ENCODE measurements at places on chromosomes 4 and X. TPM values are rescaled to one million over a fixed set of nuclear protein-coding genes. Genes with fewer than 3 reads are reported as not detected.

The RBM3 gene
- 141 TPM for total RNA-seq

The MTM1 gene
- 15.3 TPM for total RNA-seq

The MUC7 gene
- total RNA-seq = 140 TPM

The HSFX2 gene
- total RNA-seq = not detected

The USP26 gene
- not detected for total RNA-seq

The PLA2G12A gene
- 19.6 TPM for total RNA-seq

The GLRA2 gene
- not detected for total RNA-seq

The ODAPH gene
- not detected for total RNA-seq

The ADH6 gene
- not detected for total RNA-seq

The CXCL13 gene
- 0.31 TPM for total RNA-seq

The GLOD5 gene
- not detected for total RNA-seq

The KIT gene
- 17.6 TPM for total RNA-seq

- DNase-seq = no peak
Measured at GRCh38 chr4:74175379-74175778, 17.5 kb downstream of the MTHFD2L start.

DNA sequence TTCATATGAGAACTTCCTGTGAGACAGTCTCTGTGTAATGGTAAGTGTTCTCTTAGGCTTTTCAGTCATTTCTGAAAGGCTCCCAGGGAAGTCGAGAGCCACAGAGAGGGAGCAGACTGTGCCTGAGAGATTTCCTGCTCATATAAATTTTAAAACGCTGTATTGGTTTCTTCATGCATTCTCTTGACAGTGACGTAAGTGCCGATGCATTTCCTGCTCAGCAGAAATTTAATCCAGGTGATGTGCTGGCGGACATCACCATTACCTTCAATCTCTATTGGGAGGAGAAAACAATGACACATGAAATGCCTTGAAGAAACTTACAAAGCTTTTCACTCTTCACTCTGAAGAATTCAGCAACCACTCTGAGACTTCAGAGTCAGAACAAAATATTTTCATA is 383.6 kb downstream of the BMPR1B start:
- DNase-seq = peak; percentile 30

GRCh38 chr4:155629956-155630355 is 36.7 kb upstream of the GUCY1A1 start:
- DNase-seq = peak; percentile 57

GRCh38 chr4:85298037-85298436 is 176.9 kb upstream of the ARHGAP24 start:
- DNase-seq = no peak

DNA sequence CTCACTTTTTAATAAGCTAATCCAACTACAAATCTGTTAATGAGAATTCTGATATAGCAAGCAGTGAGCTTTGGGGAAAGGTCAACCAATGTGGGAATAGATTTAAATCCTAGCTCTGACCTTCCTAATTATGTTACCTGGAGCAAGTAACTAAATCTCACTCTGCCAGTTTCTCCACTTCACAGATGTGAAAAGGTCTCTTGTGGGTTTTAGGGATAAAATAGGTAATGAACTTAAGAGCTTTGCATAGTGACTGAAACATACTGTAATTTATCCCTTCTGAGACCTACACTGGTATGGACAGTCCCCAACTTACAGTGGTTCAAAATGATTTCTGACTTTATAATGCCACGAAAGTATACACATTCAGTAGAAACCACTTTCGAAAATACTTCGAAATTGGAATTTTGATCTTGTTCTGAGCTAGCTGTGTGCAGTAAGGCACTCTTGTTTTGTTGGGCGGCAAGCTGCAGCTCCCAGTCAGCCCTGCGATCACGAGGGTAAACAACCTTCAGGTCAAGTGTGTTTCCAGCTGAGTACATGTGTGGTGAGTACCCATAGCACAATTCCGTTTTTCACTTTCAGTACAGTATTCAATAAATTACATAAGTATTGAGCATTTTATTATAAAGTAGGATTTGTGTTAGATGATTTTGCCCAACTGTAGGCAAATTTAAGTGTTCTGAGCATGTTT is 93.7 kb downstream of the ADGRL3 start:
- DNase-seq = no peak

GRCh38 chrX:69197690-69198089 is 32.4 kb upstream of the PJA1 start:
- no peak for DNase-seq

GRCh38 chr4:181046809-181047208 is 1196.4 kb upstream of the TENM3 start:
- no peak for DNase-seq

- DNase-seq = no peak
Measured at GRCh38 chr4:33107814-33108213, 2387.6 kb downstream of the PCDH7 start.

DNA sequence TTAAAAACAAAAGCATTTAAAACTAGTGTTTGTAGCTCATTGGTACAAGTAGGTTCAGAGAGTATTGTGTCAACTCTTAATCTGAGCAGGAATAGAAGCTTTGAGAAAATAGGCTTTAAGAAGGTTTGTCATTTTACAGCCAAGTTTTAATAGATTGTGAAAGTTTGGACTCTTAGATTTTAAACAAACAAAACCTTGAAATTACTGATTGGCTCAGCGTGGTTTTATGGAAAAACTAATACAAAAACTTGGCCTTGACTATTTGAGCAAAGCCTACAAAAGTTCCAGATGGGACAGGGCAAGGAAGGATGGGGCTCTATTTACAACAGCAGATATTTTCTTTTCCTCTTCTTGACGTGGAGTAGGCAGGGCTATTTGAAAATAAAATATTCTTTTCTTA is 16.5 kb downstream of the ZFX start:
- no peak for DNase-seq

DNA sequence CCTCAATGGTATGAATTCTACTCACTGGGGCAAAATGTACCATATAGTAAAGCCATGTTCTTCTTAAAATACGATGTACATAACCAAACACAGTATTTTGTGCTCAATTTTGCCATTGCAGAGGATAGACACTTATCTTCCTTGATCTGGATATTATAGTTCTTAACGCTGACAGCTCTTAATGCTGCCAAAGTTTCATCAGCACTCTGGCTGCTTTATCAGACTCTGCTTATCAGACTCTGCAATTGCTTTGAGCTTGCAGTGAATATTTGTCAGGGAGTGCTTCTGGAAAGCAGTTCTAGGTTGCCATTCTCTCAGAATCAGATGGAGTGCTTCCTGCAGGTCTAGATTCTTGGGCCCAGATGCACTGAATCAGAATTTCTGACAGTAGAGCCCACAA is 863.1 kb downstream of the CCSER1 start:
- no peak for DNase-seq

- DNase-seq = no peak
Measured at GRCh38 chrX:20906571-20906970, 467.6 kb upstream of the CNKSR2 start.

GRCh38 chr4:113173793-113174264 is 124.4 kb downstream of the ANK2 start:
- no peak for DNase-seq

GRCh38 chr4:57318703-57319102 is 208.5 kb upstream of the IGFBP7 start:
- DNase-seq = no peak

- no peak for DNase-seq
Measured at GRCh38 chr4:184617600-184618196, 31.5 kb downstream of the CASP3 start.

- DNase-seq = no peak
Measured at GRCh38 chrX:127459790-127460189, 592.4 kb downstream of the ACTRT1 start.

DNA sequence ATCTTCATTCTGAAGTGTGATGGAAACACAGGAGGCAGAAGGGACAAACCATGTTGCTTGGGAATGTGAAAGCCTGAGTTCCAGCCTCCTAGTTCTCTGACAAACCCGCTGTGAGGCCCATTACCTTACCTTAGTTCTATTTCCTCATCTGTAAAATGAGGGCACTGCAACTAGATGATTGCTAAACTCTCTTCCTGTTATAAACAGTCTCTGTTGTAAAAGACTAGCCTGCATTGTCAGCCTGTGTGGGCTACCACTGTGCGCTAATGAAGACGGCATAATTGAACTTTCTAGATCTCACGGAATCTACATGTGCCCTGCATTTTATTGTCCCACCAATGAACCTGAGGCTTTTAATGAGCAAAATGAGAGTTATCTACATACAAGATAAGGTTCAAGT is 147.2 kb downstream of the AFF2 start:
- DNase-seq = no peak

DNA sequence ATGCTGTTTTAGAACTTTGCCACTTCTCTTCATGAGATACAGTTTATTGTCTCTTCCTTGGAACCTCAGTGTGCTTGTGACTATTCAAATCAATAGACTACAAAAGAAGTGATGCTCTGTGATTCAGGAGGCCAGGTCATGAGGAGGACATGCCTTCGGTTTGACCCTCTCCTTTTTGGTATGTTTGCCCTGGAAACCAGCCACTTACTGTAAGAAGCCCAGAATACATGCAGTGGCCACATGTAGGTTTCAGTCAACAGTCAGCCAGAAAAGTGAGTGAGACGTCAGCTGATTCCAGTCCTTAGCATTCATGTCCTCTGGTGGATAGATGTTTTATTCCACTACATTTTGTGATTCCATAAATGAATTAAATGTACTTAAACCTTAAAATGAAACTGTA is 328.7 kb downstream of the PCDH18 start:
- DNase-seq = no peak

GRCh38 chrX:87434618-87435017 is 83.0 kb upstream of the KLHL4 start:
- no peak for DNase-seq

DNA sequence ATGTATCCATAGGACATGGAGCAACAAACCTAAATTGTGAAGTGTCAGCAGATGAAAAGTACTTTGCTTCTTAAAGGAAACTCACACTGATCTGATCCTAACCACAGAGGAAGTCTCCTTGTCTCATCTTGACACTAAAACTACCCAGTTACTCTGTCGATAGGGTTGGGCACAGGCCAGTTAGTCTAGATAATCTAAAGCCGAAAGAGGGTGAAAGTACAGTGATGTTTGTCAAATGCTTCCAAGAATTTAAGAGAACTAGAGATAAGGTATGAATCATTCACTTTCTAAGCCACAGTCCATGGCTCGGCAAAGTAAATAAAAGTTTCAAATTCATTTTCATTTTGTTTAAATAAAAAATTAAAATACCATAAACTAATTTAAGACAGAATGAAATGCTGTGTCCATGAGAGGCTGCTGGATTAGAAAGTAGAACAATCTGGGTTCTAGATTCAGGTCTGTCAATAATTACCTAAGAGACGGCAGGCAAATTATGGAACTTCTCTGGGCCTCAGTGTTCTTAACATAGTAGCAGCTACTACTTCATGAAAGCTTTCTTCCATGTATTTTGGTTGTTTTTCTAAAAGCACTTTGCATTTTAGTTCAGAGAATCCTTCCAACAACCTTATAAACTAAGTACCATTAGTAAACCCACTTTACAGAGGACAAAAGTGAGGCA is 176.7 kb downstream of the LDB2 start:
- DNase-seq = no peak

- DNase-seq = no peak
Measured at GRCh38 chr4:83709627-83710026, 173.7 kb downstream of the GPAT3 start.

DNA sequence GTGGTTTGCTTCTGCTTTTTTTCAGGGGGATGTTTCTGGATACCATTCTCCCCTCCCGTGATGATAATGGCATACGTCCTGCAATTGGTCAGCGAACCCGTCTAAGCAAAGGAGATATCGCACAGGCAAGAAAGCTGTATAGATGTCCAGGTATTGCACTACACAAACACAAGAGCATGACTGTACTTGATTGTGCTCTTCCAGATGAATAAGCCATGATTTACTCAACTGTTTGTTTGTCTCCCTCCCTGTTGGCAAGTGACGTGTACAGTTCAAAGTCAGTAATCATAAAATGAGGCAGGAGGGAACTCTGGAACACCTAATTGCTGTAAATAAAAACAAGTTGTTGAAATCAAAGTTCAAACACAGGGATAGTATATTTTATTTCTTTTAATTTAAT is 141.4 kb downstream of the TLL1 start:
- DNase-seq = no peak

- DNase-seq = no peak
Measured at GRCh38 chrX:109463784-109464183, 18.1 kb downstream of the GUCY2F start.

- peak; percentile 0 for DNase-seq
Measured at GRCh38 chrX:137482136-137482535, 83.8 kb upstream of the ZIC3 start.

GRCh38 chr4:7458477-7458876 is 23.7 kb upstream of the PSAPL1 start:
- no peak for DNase-seq

GRCh38 chrX:121763671-121764070 is 716.3 kb downstream of the GLUD2 start:
- DNase-seq = no peak

- DNase-seq = peak; percentile 65
Measured at GRCh38 chrX:137565921-137566745, at the start of gene ZIC3. ZIC3 (plus strand) TSS chrX:137566127; CDS start chrX:137566692, 565 bp downstream.

DNA sequence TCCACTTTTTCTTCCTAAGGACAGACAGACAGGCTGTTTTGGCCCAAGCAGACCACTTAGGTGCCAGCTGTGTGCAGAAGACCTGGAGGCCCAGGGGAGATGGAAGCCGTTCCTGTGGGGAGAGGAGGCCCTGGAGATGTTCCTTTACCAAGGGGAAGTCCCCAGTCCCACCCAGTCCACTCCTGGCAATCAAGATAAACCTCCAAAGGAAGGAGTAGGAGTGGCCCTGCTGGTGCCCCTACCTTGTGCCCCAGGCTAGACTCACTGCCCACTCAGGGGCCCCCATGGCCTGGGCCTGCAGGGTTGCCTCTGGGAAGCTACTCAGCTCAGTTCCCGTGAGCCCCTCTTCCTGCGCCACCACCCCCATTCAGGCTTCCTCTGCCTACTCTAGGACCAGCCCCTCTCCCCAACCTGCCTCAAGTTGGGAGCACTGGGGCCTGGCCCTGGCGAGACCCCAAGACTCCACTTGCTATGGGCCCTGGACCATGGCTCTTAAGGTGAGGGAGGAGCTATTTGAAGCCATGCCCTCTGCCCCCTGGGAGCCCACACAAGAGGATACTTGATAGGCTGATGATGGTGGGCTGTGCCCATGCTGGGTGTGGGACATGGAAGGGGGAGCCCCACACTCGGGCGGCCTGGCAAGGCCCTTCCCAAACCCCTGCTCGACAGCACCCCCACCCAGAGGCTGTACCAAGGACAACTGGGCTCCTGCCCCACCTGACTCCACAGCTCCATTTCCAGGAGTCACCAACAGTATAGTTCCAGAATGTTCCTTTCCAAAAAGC is 24.8 kb upstream of the RNF4 start:
- DNase-seq = no peak

DNA sequence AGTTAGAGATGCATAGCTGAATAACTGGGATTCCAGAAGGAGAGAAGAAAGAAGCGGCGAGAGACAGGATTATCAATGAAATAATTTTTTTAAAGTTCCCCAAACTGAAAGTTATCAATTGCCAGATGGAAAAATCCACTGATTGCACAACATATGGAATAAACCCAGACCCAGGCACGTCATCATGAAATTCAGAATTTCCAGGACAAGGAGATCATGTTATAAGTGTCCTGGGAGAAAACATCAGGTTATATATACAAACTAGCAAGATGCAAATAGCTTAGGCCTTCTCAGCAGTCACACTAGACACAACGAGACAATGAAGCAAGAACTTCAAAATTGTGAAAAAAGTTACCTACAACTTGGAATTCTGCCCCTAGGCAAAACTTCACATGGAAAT is 200.0 kb downstream of the PALLD start:
- DNase-seq = no peak

All from tongue (tissue), 3 donors.